Fibroblast of gingiva (primary cell): ENCODE measurements at places on chromosomes 5 and 9.
A peak's percentile ranks its signal among the peaks of the same experiment; 100 is the strongest.

DNA sequence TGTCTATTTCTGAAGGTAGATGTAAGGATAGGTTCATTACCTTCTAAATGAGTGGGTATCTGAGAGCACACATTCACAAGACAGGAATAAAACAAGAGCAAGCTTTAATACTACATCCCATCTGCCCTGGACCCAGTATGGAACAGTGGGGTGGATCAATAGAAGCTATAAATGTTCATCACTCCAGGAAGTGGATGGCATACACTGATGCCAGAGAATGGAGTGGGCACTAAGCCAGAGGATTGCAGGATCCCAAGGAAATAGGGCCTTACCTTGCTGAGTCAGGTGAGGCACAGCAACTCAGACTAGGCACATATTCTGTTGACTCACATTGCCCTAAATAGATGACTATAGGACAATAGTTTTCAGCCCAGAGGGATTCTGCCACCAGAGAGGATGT lies 21.3 kb upstream of the COX7C start:
- no peak for DNase-seq

- peak; percentile 46 for DNase-seq
These were observed 39.6 kb upstream of the SYNPO start for GRCh38 chr5:150600616-150601490.

- DNase-seq = no peak
These were observed 243.1 kb downstream of the AUH start for GRCh38 chr9:91118704-91119025.

- no peak for DNase-seq
These were observed 35.6 kb upstream of the SEMA4D start for GRCh38 chr9:89533411-89534095.

- DNase-seq = peak; percentile 99
These were observed 159.2 kb upstream of the GNA14 start for GRCh38 chr9:77807281-77807683.

GRCh38 chr9:106333481-106333880 lies 529.5 kb upstream of the ZNF462 start:
- no peak for DNase-seq

DNA sequence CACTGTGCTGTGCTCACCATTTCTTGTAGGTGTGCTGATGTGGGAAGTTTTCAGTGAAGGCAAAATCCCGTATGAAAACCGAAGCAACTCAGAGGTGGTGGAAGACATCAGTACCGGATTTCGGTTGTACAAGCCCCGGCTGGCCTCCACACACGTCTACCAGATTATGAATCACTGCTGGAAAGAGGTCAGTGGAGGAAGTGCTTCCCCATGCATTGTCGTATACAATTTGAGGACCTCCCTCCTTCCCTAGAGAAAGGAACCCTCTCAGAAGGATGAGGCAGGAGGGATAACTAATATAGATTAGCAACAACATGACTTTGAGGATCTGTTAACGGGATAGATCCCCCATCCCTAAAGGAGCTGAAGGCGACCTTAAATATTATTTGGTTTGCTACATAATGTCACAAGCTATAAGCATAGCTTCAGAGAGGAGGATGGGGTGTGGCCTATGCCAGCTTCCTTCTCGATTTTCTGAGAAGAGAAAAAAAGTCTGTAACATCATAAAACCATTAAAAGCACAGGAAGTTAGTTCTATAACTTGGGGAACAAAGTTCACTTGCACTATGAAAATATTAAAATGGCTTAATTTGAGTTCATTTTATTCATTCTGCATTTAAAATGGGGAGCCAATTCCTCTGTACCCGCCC lies 17.0 kb upstream of the CYFIP2 start:
- DNase-seq = no peak

GRCh38 chr9:132873403-132873802 lies 4.7 kb downstream of the AK8 start:
- DNase-seq = no peak

- DNase-seq = no peak
These were observed 546.8 kb upstream of the ZNF608 start for GRCh38 chr5:125293223-125293622.
